IPS DF 6.9 (cell line): ENCODE measurements at places on chromosomes 3 and 15.
A peak's percentile ranks its signal among the peaks of the same experiment; 100 is the strongest.

- no peak for DNase-seq
Measured at GRCh38 chr15:101342056-101342455, 47.0 kb upstream of the SNRPA1 start.

DNA sequence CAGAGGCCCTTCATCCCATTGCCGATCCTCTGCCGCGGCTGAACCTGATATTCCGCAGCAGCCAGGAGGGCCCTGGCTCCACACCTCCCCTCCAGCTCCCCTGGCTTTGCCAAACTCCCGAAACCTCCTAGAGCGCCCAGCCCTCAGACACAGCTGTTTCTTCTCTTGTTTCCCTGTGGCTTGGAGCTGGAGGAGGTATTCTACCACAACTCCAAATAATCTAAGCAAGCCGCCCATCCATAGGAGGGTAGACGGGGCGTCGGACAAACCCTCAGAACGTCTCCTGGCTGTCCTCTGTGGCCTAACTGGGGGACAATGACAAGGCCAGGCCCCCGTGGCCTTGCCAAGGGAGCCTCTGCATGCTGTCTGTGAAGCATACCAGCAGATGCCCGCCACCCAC lies 10.4 kb downstream of the PLA2G4D start:
- no peak for DNase-seq

- DNase-seq = no peak
Measured at GRCh38 chr15:94375997-94376396, 144.6 kb downstream of the MCTP2 start.

DNA sequence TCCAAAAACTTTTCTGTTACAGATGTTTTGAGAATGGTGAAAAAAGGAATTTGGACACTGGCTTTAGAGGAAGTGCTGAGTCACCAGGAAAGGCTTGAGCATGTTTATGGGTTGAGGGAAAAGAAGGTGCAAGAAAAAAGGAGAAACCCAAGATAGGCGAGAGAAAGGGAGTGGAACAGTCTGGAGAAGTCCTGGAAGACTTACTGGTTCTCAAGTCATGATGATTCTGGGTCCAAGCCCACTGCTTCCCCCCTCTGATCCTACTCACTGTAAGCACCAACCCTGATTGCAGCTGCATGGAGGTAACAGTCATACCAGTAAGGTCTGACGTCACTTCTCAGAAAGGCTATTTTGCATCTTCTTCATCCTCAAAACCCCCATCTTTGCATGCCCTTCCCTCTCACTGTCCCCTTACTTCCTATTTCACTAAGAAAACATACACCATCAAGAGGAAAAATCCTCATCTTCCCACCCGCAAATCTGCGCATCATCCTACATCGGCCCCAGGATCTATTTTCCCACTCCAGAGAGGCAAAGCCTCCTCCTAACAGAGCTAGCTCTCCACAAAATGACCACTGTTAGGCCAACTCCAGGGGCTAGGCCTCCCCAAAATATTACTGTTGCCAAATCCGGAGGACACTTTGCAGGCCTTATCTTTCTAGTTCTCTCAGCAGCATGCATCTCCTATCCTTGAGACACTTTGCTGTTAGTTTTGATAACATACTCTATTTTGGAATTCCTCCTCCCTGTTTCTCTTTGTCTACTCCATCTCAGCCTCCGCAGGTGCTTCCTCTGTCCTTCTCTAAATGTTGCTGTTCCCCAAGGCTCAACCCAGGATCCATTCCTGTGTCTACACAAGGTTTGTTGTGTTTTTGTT lies 3.2 kb upstream of the ATP13A3 start:
- no peak for DNase-seq

DNA sequence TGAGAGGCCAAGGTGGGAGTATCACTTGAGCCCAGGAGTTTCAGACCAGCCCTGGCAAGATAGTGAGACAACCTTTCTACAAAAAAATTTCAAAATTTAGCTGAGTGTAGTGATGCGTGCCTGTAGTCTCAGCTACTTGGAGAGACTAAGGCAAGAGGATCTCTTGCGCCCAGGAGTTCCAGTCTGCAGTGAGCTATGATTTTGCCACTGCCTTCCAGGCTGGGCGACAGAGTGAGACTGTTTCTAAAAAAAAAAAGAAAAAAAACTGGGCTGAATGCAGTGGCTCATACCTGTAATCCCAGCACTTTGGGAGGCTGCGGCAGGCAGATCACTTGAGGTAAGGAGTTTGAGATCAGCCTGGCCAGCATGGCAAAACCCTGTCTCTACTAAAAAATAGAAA lies 14.0 kb upstream of the PIK3CB start:
- DNase-seq = no peak

DNA sequence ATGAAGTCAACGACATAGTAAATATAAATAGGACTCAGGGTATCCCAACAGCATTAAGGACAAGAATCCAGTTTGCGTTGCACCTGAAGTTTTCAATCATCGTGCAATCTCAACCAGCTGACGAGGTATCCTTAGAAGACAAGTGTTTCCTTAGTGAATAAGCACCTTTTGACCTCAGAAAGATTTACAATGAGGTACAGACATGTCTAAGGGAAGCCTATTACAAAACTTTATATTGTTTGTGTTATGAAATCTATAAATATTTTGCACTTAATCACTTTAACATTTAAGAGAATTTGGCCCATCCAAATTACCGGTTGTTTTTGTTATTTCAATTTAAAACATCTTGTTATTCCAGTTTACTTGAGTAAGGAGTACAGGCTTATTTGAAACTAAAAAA lies 64.9 kb upstream of the PRICKLE2 start:
- no peak for DNase-seq

DNA sequence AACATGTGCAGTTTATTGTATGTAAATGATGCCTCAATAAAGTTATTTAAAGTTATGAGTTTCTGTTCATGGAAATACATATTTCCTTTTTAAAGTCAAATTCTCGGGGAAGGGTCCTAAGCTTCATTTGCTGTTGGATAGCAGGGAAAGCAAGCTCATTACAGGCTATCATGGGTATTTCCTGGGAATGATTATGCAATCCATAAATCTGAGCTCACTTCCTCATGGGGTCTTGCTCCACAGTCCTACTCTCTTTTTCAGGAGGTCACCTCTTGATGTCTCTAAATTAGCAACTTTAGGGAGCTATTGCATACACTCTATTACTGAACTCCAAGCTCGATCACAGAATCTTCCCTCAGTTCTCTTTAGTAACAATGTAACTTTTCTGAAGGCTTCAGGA lies 69.9 kb upstream of the TP63 start:
- DNase-seq = no peak

DNA sequence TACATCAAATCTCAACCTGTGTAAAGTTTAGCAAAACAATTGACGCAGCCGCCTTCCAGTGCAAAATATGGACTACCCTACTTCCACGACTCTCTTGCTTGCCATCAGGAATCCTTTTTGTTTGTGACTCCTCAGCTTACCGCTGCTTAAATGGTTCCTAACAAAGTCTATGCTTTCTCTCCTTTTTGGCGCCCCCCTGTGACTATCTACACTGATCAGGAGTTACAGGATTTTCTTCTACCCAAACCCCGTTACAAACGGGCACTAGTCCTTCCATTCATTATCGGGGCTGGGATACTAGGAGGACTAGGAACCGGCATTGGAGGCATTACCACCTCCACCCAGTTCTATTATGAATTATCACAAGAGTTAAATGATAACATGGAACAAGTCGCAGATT lies 184.0 kb downstream of the IGSF11 start:
- DNase-seq = peak; percentile 4

DNA sequence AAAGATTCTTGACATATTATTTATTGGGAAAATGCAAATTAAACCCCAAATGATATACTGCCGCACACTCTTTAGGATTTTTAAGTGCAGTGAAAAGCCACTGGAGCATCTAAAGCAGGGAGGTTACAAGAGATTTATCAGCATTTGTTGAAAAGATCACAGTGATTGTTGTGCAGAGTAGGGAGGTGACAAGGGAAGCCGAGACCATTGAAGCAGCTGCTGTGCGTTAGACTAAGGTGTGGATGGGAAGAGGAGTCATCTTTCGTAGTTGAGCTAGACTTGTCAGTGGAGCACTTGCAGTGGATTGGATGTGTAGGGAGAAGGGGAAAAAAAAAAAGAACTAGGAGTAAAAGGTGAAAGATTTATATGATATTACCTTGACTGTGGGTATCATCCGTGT lies 854.6 kb downstream of the NTRK3 start:
- no peak for DNase-seq

DNA sequence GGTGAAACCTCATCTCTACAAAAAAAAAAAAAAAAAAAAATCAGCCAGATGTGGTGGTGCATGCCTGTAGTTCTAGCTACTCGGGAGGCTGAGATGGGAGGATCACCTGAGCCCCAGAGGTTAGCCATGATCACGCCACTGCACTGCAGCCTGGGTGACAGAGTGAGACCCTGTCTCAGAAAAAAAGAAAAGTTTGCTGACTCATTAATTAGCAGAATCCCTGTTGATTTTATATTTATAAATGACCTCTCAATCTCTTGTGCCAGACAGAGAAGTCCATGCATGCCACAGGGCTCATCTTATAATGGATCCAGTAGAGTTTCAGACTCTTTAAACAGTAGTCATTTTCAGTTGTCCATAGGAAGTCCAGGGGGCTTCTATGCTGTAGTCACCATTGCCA lies 32.9 kb downstream of the ABHD6 start:
- no peak for DNase-seq

DNA sequence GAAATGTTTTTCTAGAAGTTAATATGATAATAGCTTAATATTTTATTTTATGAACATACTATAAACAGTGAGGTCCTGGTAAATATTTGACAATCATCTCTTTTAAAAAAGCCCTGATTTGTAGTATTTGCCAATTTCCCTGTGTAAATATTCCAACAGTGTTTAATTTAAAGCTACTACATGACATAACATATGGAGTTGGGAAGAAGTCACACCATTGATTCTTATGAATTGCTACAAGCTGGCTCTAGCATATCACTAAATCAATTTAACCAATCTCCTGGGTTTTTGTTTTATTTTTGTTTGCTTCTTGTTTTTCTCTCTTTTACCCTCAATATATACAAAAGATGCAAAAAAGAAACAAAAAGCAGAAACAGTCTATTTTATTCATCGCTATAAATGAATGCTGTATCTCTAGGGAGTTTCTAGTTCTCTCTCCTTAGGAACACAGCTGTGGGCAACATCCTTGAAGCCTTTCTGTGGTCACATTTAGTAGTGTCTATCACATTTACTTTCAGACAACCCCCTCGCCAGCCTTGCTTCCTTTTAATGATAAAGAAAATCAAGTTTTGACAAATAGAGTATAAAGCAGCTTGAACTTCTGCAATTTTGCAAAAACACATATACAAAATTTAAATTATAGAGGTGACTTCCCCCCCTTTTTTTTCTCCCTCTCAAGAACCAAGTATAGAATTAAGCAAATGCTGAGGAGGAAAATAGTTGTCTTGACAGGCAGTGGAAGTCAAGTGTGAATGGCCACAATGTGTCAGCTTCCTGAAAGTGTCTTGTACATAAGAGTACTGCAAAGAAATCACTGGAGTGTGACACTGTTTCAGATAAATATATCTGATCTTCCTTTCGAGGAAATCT lies 21.4 kb downstream of the CCR1 start:
- DNase-seq = no peak

- DNase-seq = no peak
Measured at GRCh38 chr15:88606070-88606794, 14.9 kb upstream of the AEN start.

GRCh38 chr15:56886363-56886931 lies 32.0 kb upstream of the TCF12 start:
- no peak for DNase-seq

- DNase-seq = no peak
Measured at GRCh38 chr3:13123765-13124164, 50.5 kb upstream of the IQSEC1 start.

GRCh38 chr15:62474771-62475124 lies 309.7 kb upstream of the C2CD4B start:
- no peak for DNase-seq

- no peak for DNase-seq
Measured at GRCh38 chr3:124904835-124905492, 17.8 kb upstream of the ITGB5 start.

- no peak for DNase-seq
Measured at GRCh38 chr15:98860281-98861041, 147.1 kb downstream of the PGPEP1L start.

GRCh38 chr3:194081826-194082225 lies 54.1 kb upstream of the HES1 start:
- no peak for DNase-seq
